ENCODE measurements at places on chromosomes 5 and 9.

- no peak for DNase-seq
Measured at GRCh38 chr9:16431666-16432392, 438.6 kb downstream of the BNC2 start.

DNA sequence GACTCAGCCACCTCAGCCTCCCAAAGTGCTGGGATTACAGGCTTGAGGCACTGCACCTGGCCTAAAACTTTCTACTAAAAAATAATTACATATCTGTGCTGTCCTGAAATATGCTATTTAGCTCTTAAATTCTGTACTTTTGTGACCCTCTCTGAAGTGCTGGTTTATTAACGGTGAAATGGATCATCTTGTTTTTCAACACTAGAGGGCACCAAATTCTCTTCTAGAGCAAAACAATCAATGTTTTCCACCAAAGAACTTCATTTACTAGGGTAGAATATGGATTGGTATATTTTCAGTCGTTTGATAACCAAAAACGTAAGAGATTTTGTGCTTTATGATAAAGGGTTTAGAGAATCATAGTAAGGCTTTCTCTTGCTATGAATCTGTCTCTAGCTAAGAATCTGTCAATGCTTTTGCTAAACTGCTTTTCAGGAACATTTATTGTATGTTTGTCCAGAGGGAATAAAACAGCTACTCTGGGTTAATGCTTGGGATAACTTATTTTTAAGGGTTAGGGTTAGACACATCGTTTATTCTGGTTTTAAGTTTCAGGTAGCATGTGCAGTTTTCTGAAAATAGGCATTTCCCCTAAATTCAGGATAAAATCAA lies 63.6 kb downstream of the RNF180 start:
- no peak for DNase-seq

DNA sequence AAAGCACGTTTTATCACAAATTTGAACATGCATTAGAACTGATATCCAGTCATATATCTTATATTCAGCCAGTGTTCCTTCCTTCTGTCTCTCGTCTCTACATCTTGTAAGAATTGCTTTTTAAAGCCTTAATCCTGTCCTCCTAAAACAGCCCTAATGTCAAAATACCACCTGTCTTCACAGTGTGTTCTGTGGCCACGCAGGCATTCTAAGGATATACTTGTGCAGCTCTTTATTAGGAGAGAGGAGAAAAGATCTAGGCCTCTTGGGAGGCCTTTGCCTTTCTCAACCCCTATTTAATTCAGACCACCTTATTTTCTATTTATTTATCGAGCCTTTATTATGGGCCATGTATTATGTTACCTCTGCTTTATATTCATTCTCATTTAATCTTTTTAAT lies 78.3 kb downstream of the MAN2A1 start:
- DNase-seq: no peak

GRCh38 chr5:93926831-93927620 lies 185.6 kb upstream of the POU5F2 start:
- no peak for DNase-seq

- no peak for DNase-seq
Measured at GRCh38 chr9:16175461-16175860, 622.6 kb downstream of the CCDC171 start.

GRCh38 chr9:90789408-90789807 lies 12.2 kb upstream of the SYK start:
- DNase-seq: no peak

DNA sequence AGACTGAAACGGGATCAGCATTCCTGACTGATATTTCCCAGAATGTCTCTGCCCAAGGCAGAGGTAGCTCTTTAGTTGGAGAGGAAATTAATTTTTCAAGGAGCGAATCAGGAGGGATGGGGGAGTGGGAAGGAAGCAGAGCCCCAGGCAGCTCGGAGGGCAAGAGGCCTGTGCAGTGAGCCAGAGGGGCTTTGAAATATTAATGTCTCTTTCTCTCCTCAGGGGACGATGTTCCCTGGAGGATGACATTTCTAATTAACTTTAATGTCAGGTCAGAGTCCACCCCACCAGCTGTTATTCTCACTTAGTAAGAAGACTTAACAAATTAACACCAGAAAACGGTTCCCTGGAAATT lies 45.6 kb downstream of the SLC6A7 start:
- no peak for DNase-seq

DNA sequence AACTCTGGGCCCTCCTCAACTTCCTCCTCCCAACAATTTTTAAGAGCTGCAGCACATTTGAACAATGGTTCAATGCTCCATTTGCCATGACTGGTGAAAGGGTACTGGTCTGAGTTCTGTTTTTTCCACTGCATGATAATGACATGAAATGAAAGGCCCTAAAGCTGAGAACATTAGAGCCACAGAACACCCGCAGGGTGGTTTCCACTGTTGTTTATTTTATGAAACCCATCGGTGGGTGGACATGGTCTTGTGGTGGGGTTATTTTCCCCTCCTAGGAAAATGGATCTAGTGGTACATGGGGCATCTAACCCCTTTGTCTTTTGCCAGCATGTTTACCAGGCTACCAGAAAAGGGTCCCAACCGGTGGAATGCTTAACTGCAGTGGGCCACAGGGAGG lies 71.8 kb downstream of the SMARCA2 start:
- DNase-seq: no peak

DNA sequence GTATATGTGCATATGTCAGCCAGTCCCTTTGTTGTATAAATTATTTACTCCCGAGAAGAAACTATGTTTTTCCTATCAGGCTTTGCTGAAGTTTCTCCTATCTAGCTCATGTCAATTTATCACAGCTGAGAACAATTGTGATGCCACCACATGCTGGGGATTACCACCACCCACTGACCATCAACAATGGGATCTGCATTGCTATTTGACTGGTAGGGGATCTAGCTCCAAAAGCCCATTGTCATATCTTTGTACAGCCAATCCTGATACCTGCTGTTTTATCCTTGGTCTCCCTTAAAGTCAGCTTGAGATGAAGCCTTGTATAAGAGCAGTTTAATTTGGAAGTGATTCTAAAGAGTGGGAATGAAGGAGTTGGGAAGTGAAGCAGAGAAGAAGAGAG lies 53.9 kb upstream of the KCNN2 start:
- DNase-seq: no peak

- DNase-seq: no peak
Measured at GRCh38 chr9:125521462-125522327, 185.3 kb downstream of the MAPKAP1 start.

DNA sequence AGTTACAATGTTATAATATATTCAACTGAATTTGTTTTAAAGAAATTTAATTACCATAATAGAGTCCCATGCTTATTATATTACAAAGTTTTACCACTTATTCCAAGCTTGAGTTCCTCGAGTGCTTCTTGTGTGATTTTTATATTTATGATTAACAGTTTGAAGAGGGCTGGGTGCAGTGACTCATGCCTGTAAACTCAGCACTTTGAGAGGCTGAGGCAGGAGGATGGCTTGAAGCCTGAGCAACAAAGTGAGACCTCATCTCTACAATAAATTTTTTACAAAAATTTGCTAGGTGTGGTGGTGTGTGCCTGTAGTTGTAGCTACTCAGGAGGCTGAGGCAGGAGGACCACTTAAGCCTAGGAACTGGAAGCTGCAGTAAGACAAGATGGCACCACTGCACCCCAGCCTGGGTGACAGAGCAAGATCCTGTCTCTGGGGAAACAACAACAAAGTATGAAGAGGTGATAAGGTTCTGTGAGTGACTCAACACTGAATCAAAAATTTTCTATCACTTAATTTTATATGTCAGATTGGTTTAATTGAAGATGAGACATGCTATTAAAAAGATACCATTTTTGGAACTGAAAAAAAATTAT lies 9.2 kb downstream of the POC5 start:
- no peak for DNase-seq

DNA sequence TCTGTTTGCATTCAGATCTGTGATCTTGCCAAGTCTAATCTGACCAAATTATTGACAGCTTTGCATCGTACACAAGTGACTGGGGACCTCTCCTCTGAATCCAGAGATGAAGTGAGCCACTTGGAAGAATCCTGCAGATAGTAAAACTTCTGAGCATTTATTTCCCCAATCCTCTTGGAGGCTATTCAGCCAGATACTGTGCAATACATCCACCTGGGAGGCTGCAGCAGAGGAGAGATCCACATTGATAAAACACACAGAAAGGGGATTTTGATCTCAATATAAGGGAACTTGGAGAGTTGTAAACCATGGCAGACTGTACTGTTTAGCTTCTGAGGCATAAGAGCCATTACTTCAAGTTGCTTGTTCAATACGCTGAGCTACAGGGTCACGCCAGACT lies 654.6 kb downstream of the MTRR start:
- DNase-seq: no peak

DNA sequence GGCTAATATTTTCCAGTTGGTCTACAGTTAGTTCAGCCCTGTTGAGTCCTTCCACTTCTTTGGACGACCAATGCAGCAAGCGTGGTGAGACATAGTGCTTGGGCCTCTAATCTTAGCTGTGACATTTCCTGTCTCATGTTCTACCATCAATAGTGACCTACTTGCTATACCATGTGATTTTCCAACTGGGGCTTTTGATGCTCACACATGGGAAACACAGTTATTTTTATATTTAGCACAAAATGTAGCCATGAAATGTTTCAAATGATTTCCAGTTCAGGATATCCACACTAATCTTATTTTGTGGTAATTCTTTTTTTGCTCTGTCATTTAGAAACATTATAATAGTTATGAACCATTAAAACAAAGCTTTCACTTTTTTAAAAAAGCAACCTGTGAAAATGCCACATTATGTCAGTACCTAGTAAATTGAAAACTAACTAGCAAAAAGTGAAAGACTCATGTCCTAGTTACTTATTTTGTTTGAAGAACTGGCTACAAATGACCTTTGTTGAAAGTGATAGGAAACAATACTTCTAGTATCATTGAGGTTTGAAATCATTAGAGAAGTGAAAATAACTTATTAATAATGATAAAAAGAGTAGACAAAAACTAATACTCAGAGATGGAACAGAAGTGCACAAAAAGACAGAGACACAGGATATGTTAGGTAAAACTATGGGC lies 18.3 kb downstream of the MARCHF3 start:
- DNase-seq: peak; percentile 15

- DNase-seq: no peak
Measured at GRCh38 chr5:78291687-78292086, 2.8 kb downstream of the AP3B1 start.

DNA sequence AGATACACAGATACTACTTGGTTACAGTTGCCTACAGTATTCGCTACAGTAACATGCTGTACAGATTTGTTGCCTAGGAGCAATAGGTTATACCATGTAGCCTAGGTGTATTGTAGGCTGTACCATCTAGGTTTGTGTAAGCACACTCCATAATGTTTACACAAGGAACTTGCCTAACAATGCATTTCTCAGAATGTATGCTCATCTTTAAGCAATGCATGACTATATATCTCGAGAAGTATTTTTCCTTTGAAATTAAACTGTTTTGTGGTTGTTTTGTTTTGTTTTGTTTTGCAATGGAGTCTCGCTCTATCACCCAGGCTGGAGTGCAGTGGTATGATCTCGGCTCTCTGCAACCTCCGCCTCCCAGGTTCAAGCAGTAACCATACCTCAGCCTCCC lies 25.3 kb downstream of the LRRC70 start:
- no peak for DNase-seq

- no peak for DNase-seq
Measured at GRCh38 chr5:142849880-142850279, 79.7 kb downstream of the ARHGAP26 start.

DNA sequence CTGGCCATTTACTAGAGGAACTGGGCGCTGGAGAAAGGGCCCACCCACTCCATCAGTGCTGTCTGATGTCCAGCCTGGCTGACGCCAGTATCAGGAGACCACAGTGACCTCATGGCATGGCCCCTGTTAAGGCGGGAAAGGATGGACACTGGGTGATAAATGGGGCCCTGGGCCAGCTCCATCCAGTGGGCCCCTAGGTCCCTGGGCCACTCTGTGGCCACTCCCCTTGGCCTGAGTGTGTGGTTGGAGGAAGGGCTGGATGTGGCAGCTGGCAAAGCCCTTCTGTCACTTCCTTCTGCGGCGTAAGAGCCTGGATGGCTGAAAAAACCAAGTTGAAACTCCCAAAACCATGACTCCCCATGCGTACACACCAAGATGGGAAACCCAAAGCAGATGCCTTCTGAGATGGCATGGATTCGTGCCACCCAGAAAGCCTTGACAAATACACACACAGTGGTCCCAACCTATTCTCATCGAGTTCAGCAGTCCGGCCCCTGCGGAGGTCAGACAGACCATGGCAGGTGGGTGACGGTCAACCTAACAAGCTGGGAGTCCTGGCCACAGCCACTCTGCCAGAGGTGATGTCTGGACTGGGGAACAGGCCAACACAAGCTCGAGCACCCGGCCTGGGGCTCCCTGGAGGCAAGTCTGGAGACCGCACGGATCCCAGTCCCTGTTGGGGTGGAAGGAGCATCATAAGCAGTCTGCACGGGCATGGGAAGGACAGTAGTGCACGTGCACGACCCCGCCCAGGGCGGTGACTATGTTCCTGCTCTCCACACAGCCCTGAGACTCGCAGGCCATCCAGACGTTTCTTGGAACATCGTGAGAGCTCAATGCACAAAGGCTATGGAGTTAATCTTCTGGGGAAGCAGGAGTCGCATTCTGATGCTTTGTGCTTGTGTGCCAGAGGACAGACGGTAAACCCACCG lies 45.2 kb upstream of the NOTCH1 start:
- no peak for DNase-seq
